A549 treated with CORT108297 at 1 μM for 4 hours (cell line): ENCODE measurements at places on chromosomes 2 and 18. TPM values are rescaled to one million over a fixed set of nuclear protein-coding genes. Genes with fewer than 3 reads are reported as not detected.

Gene NEU4
- 0.07 to 0.41 TPM (median 0.24 TPM) in 5 replicates for total RNA-seq

Gene HOXD13
- 0.16 to 0.27 TPM (median 0.23 TPM) in 5 replicates for total RNA-seq

Gene CRYGC
- not detected in 5 replicates for total RNA-seq

Gene ITPRIPL1
- not detected in 5 replicates for total RNA-seq
